Activated T-cell treated with anti-CD3 and anti-CD28 coated beads, Interleukin-2, amount 50 U/mL, for 1 hour (primary cell): ENCODE measurements at places on chromosomes 11 and 22.
A peak's percentile ranks its signal among the peaks of the same experiment; 100 is the strongest.

GRCh38 chr11:808427-809286 is 1.1 kb upstream of the RPLP2 start:
- DNase-seq: no peak

GRCh38 chr11:81070948-81071347 is 1630.1 kb upstream of the TENM4 start:
- DNase-seq: no peak

DNA sequence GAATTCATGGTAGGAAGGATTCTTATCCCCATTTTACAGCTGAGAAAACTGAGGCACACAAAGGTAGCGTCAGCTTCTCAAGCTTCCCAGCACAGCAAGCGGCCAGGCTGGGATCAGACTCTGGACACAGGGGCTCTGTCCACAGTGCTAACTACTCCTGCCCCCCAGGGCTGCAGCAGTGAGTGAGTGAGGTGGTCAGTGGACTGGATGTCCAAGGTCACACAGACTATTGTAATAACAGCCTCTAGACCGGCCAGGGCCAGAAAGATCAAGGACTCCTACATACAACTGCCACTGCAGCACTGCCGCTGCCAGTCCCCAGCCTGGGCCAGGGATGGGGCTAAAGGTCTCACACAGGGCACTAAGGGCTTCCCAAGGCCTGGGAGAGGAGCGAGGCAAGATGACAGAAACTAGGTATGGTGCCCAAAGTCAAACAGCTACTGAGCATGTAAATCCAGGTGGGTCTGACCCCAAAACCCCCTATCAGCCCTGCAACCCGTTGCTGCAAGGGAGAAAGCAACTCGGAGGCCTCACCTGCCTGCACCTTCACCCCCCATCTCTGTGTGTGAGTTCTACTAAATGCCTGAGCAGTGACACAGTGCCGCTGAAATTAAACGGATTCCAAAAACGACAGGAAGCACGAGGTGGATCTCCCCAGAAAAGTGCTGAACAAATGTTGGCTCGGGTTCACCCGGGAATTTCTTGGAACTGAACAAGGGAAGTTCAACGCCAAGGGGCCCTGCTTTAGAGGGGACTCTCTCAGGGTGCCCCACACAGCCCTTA is 161.8 kb upstream of the GRK3 start:
- DNase-seq: no peak

GRCh38 chr22:19632668-19633148 is 81.6 kb upstream of the SEPTIN5 start:
- no peak for DNase-seq

- DNase-seq: peak; percentile 69
These were observed 62.8 kb downstream of the BCR start for GRCh38 chr22:23243006-23243573.

DNA sequence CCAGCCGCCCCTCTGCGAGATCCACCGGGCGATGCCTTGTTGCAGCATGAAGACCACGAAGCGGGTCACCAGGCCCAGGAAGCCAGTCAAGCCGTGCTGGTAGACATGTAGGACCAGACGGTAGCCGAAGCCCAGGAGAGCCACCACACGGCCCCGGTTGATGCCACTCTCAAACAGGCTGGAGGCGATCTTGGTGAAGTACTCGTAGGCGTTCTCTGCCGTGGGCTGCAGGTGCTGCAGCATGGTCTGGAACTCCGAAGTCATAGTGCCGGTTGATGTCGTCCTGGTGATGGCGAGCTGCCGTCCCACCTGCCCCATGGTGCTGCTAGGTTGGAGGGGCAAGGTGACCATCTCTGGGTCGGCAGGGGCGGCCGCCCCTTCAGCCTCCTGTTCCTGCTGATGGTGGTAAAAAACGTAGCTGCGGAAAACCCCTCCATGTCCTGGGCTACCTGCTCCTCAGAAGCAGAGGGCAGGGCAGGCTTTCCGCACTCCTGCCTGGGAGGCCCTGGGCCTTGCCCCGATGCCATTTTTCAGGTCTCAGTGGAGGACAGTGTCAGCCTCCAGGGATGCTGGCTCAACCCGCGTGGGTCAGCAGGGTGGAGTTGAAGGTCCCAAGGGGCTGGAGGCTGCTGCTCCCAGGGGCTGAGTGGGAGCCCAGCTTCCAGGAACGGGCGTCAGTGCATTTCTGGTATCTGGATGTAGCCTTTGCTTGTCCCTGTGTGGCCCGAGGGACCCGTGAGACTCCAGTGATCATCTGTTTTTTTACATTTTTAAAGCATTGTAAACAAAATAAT is 98.7 kb downstream of the ADAMTS15 start:
- DNase-seq: no peak

GRCh38 chr11:100687630-100688395 is 725 bp downstream of the ARHGAP42 start:
- peak; percentile 16 for DNase-seq

GRCh38 chr11:85823816-85824215 is 12.9 kb upstream of the SYTL2 start:
- DNase-seq: peak; percentile 60

- DNase-seq: no peak
These were observed 17.7 kb upstream of the FEZ1 start for GRCh38 chr11:125513705-125514265.

- no peak for DNase-seq
These were observed 51.9 kb downstream of the SPATA19 start for GRCh38 chr11:133793271-133794035.
